ENCODE measurements at places on chromosomes 4 and X. TPM values are rescaled to one million over a fixed set of nuclear protein-coding genes. Genes with fewer than 3 reads are reported as not detected.

GRCh38 chr4:146490106-146490505 is 31.6 kb downstream of the SLC10A7 start:
- no peak for DNase-seq

DNA sequence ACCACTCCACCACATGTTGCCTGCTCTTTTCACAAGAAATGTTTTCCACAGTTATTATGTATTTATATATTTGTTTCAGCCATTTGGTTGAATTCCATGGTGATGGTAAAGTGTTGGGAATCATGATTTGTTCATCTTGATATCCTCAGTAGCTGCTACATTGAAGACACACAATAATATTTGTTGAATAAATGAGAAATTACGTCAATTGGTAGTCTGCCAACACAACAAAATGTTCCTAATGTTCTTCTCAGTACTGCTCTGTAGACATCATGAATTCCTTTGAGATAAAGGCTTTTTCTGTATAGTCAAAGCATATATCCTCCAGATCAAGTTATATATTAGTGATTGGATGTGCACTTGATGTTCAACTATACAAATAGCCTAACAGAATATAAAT is 29.5 kb downstream of the CXXC4 start:
- DNase-seq, result peak; percentile 26

DNA sequence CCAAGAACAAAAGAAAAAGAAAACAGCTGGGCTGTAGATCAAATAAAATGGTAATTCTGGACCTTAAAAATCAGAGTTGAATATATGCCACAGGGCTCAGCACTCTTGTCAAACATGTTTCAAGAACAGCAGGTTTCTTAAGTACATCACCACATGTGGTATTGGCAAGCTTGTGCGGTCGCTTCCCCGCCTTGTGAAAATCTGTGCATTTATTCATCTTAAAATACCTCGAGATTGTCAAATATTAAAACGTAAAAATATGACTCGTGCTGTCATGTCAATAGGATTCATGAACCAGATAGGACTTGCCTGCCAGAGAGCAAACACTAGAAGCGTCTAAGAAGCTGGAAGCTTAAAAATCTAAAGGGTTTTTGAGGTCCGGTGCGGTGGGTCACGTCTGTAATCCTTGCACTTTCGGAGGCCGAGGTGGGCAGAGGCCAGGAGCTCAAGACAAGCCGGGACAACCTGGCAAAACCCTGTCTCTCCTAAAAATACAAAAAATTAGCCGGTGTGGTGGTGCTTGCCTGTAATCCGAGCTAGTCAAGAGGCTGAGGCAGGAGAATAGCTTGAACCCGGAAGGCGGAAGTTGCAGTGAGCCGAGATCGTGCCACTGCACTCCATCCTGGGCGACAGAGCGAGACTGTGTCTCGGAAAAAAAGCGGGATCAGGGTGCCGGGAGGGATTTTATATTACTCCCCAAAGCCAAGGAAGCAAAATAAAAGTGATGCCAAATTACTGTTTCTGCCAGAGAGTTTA is 40.2 kb upstream of the TMEM154 start:
- no peak for DNase-seq

GRCh38 chr4:99886146-99886545 is 8.1 kb downstream of the LAMTOR3 start:
- no peak for DNase-seq

GRCh38 chr4:36189511-36190226 is 54.6 kb downstream of the ARAP2 start:
- DNase-seq, result no peak

- no peak for DNase-seq
Observed at GRCh38 chr4:108143515-108143914, 25.2 kb downstream of the LEF1 start.

- no peak for DNase-seq
Observed at GRCh38 chrX:34299451-34299967, 167.4 kb upstream of the FAM47A start.

GRCh38 chr4:89681219-89681618 is 155.7 kb downstream of the SNCA start:
- DNase-seq, result no peak

DNA sequence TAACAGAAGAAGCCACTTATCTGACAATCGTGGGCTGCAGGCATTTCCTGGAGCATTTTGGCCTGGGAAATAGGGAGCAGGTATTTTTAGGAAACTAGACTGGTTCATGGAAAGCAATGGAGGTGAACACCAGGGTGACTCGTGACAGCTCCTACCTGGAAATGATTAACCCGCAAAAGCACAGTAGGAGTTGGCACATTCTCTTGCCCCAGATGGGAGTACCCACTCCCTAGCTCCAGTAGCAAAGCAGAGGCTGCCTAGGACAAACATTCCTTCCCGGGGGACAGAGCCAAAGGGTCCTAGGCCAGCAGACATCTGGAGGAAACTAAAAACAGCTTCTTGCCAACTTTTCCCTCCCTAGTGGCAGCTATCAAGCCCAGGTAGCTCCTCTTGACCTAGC is 29.0 kb downstream of the RTL5 start:
- no peak for DNase-seq

The NALF2 gene
- 0.10 TPM for polyA plus RNA-seq

The TMSB15C gene
- polyA plus RNA-seq, result 20.2 TPM

The LARP1B gene
- 14.1 TPM for polyA plus RNA-seq

The RENBP gene
- 5.6 TPM for polyA plus RNA-seq

The EVC2 gene
- polyA plus RNA-seq, result 8.8 TPM

The TREX2 gene
- 0.35 TPM for polyA plus RNA-seq

The XAGE1A gene
- polyA plus RNA-seq, result not detected
